ENCODE measurements at places on chromosomes 12 and 14. TPM values are rescaled to one million over a fixed set of nuclear protein-coding genes. Genes with fewer than 3 reads are reported as not detected.
A peak's percentile ranks its signal among the peaks of the same experiment; 100 is the strongest.

RAPGEF3 gene
- 7.6 TPM for total RNA-seq

OR4K17 gene
- total RNA-seq = not detected

DNA sequence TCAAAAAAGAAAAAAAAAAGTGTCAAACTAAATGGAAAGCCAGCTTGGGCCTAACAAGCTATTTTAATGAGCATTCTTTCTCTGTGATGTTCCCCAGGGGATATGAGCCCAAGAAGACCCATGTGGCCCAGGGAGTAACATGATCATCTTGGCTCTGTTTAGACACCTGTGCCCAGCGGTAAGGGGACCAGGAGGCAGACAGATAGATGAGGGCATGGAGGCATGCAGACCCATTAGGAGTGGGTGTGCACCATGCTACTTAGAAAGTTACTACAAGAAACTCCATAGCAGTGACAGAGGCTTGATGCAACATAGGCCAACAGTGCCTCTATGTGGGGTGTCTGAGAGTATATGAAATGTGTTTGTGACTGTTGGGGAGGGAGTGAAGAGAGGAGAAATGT, 3.1 kb upstream of the CREBL2 start:
- DNase-seq = no peak

DNA sequence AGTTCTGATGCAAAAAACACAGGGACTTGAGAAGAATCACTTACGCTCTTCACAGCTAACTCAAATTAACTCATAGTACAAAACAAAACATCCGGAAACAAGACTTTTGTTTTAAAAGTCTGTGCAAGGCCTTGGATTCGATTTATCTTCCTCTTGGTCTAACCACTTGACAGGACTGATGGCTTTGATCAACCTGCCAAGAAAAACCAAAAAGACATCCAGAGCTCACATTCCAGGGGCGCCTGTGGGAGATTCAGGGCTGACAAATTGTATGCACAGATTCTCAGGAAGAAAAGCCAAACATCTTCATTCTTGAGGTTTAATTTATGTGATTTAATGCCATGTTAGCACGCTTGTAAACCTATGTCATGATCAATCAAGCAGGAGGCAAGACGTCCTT, 129.1 kb upstream of the TMCC3 start:
- DNase-seq = no peak

- DNase-seq = no peak
Measured at GRCh38 chr14:105331575-105332349, 17.2 kb downstream of the PACS2 start.

DNA sequence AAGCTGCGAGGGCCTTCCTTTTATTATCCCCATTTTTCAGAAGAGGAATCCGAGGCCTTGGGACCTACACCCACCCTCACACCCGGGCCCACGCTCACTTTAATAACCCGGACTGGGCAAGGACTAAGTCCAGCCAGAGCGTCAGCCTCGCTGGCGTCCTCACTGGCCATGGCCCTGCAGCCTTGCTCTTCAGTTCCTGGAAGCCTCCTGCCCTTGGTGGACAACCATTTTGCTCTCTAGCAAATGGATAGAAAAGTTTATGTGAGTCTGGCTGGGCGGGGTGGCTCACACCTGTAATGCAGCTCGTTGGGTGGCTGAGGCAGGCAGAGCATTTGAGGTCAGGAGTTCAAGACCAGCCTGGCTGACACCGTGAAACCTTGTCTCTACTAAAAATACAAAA, 9.8 kb downstream of the RTL1 start:
- no peak for DNase-seq

DNA sequence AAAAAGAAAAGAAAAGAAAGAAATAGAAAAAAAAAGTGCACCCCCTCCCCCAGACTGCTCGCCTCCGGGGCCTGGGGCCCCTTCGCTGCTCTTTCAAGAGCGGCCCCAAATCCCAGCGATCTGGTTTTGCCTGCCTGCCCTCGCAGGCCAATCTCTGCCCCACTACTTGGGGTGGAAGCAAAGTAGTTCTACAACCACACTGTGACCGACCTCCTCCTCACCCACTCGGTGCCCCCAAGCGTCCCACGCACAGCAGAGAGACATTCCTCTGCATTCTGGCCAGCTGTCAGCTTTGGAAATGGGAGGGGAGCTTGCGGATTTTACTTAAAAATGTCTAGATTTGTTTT, 2.4 kb upstream of the TBX3 start:
- DNase-seq = no peak

DNA sequence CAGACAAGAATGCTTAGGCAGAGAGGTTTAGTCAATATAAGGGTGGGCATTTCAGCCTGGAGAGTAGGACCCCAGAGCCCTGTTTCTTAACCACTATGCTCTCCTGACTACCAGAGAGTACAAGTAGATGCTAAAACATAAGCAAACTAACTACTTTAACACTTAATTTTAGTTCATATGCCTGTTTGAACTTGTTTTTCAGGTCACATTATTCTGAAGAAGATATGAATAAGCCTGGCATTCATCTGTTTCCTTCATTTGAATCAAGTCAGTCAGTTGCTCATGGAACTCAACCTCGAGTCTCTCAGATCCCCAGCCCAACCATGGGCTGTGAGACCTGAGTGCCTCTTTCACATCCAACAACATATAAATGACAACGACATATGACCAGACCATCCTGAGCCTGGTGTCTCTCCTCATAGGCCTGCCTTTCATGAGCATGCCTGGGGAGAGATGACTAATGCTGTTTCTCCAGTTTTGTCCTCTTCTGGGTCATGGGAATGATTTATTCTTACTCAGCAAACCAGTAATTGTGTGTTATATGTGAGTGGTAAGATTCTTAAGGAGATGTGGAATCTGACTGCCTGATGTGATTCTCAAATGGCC, 251.1 kb upstream of the BTG1 start:
- DNase-seq = peak; percentile 18

DNA sequence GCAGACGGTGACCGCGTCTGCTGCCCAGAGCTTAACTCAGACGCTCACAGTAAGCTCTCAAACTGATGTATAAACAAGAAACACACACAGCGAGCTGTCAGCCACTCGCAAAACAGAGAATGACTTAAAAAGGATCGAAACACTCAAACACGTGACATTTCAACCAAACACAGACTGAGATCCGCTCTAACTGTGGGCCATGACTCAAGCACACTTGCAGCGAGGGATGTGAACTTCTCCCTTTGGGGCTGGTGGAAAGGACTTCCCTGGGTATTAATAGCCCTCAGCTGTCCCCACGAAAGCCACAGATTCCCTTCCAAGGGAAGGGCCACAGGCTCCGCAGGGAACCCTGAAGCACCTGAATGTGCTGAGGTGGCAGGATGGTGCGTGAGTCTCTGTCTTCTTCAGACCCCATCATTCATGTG, 29.1 kb downstream of the CCDC88C start:
- no peak for DNase-seq

DNA sequence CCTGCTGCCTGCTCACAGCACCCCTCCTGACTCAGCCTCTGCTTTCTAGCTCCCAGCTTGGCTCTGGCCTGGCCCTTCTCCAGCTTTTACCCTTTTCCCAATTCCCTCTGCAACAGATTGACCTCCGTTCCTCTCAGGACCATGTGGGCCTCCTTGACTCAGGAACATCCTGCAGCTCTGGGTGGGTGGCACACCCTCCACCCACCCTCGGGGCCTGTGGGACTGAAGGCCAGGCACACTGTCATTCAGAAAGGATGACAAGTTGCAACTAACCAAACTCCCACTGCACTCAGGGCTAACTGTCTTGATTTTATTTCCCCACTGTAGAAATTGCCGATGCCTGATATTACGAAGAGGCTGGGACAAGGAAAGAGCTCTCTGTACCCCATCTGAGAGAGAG, 59.4 kb downstream of the HELB start:
- DNase-seq = no peak

DNA sequence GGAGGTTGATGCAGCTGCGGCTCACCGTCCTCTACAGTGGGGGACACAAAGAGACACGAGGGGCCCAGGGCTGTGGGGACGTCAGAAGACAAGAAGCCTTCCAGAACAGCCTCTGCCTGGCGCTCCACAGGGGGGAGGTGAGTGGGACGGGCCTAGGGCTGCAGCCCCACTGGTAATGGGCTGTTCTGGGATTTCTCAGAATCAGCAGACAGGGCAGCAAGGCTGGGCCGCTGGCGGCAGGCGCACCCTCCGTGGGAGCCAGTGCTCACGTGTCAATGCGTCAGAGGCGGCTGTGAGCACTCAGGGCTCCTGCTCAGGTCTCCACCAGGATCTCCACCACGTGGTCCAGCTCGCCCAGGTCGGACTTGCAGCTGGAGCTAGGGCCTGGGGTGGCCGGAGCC, 10.0 kb downstream of the CDCA4 start:
- DNase-seq = no peak

Data from NCI-H460 (cell line).